Left forelimb (tissue), 1 donor: ENCODE measurements at places on chromosomes 1 and 21.

DNA sequence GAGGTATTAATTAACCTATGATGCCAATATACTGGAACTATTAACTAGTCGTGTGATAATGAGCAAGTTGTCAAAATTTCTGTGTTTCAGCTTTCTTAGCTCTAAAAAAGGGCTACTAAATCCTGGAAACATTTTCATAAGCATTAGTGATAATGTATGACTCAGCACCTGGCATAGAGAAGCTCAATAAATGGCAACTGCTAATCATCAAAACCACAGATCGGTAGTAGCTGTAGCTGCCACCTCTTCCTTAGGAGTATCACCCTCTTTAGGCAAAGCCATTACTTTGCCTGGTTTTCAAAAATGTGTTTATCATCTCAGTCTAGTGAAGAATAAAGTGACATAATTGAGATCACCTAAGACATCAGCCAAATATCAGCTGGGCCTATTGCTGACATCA is 75.5 kb downstream of the TPR start:
- no peak for DNase-seq

GRCh38 chr1:219902951-219903350 is 25.4 kb downstream of the SLC30A10 start:
- DNase-seq, result no peak

- DNase-seq, result no peak
Observed at GRCh38 chr21:26849428-26850115, 4.4 kb upstream of the ADAMTS1 start.

DNA sequence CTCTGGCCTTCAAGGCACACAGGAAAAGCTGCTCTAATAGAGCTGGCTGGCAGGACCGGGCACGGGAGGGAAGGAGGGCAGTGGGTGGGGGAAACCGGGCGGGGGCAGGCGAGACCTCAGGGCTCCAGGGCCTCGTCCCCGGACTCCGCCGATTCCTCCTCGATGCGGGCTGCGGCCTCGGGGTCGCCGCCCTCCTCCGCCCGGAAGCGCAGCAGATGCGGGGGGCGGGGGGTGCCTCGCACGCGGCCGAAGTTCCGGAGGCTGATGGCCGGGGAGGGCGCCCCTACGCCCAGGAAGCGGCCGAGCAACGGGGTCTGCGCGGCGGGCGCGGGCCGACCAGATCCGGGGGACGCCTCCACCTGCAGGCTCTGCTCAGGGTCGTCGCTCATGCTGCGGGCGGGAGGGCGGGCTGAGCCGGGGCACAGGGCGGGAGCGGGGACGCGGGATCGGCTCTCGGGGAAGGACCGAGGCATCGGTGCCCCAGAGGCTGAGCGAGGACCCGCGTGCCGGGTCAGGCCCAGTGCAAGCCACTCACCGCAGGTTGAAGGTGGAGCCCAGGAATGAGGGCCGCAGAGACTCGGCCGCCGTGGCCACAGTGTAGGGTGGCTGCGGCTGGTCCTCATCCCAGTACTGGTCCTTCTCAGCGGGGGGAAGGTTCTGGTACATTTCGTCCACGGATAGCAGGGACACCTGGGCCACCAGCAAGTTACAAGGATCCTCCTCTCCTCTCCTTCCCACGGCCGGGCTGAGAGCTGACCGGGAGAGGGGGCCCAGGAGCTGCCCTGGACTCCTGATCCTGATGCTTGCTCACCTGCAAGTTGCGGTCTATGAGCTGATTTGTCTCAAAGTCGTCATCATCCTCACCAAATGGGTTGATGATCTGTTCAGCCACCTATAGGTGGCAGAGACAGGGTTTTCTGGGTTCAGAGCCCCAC is 3.6 kb downstream of the BEST4 start:
- DNase-seq, result no peak

DNA sequence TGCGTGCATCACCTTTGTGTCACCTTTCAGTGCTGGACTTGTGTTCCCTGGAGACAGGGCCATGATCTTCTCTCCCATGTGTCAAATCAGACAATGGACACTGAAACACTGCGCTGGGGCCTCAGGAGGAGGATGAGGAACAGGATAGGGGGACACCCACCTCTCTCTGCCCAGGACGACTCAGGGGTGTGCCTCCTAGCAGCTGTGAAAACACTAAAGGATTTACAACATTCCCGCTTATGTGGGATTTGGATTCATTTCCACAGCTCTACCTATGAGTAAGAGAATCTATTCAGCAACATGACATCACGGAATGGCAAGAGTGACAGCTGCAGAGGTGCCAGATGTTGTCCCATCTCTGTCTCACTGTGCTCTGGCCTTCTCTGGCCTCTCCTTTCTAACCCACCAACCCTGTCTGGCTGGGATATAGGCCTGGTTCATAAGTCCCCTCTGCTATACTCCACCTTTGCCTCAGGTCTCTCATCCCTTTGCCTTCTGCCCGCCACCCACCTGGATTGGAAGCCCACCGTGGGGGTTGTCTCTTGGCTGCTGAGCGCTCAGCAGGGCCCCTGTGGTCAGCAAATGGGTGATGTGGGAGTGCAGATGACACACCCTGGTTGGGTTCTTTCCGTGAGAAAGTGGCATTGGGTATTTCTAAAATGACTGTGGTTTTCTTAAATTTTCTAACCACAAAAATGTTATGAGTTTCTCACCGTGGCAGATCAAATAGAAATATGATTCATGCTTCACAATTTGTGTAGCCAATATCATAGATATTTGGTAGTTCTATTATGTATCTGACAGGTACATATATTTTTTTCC is 47.1 kb upstream of the TLR5 start:
- DNase-seq, result no peak

DNA sequence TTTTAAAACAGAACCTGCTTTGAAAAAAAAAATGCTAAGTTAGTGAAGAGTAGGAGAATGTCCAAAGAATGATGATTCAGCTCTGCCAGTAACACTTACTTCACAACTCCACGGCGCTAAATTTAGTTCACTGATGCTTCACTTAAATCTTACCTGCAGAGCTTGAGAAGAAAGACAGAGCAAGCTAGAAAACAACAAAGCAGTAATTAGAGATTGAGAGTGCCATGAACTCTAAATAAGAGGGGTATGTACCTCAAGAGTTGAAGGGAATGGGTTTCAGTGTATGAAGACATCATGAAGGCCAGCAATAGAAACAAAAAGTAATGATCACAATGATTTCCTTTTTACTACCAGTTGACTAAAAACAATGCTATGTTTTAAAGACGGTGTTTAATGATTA is 32.8 kb downstream of the EPRS1 start:
- no peak for DNase-seq

DNA sequence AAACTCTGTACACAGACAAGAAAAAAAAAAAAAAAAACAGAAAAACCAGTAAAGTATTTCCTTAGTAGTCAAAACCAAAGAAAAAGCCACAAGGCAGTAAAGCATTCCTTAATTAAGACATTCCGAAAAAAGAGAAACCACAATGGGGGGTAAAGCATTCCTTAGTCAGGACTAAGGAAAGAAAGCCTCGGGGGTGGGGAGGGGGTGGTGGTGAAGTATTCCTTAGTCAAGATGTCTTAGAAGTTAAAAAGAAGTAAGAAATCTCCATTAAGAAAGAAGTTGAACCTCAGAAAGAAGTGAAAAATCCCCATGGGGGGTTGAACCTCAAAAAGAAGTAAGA is 28.2 kb upstream of the FMO1 start:
- no peak for DNase-seq

GRCh38 chr21:43827015-43827611 is 37.7 kb downstream of the RRP1 start:
- peak; percentile 55 for DNase-seq
